AG20443 (cell line): ENCODE measurements at places on chromosomes 3 and 15.
A peak's percentile ranks its signal among the peaks of the same experiment; 100 is the strongest.

- no peak for DNase-seq
These were observed 36.2 kb upstream of the SEC13 start for GRCh38 chr3:10357095-10357494.

DNA sequence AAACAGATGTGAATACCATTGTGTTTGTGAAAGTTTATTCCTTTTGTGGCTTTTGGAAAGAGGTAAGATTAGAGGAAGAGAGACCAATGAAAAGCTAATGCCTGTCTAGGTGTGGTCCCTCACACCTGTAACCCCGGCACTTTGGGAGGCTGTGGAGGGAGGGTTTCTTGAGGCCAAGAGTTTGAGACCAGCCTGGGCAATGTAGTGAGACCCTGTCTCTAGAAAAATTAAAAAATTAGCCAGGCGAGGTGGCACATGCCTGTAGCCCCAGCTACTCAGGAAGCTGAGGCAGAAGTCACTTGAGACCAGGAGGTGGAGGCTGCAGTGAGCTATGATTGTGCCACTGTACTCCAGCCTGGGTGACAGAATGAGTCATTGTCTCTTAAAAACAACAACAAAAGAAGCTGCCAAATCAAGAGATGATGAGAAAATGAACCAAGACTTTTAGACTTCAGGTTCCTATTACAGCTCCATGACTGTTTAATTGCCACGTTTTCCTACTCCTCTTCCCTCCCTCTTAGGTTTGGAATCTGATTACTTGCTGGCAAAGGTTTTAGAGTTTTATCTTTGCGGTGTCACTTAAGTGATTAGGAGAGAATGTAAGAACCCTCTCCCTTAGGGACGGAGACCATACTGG, 68.7 kb downstream of the CGNL1 start:
- DNase-seq = peak; percentile 24

DNA sequence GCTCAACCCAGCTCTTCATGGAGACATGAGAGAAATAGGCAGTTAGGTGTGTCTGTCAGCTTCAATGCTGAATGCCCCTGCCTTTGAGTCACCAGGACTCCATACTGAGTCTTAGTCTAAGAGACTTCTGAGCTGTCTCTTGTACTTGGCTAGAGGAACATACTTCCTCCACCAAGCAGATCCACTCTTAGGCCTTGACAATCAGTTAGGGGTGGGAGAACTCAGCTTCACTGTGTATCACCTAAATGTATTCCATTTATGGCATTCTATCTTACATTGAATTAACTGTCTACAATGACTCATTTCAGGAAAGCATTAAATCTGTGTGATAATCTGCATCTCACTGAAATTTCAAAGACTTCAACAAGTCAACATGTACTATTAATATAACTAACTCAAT, 66.0 kb downstream of the STAC start:
- DNase-seq = no peak

DNA sequence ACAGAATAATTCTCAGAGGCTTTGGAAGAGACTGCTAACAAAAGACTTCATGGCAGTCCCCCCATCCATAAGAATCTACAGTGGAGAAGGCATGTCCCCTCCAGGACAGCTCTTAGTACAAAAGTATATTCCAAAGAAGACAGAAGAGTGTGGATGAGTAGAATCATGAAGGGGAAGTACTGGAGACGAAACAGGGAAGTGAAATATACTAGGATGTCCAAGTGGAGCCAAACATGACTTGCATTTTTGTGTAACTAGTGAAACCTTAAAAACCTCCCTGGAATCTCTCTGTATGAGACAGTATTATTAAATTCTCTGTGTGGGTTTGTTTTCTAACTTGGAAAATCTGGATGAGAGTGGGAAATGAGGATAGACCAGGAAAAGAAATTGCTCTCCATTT, 312.4 kb downstream of the RSL24D1 start:
- DNase-seq = no peak

DNA sequence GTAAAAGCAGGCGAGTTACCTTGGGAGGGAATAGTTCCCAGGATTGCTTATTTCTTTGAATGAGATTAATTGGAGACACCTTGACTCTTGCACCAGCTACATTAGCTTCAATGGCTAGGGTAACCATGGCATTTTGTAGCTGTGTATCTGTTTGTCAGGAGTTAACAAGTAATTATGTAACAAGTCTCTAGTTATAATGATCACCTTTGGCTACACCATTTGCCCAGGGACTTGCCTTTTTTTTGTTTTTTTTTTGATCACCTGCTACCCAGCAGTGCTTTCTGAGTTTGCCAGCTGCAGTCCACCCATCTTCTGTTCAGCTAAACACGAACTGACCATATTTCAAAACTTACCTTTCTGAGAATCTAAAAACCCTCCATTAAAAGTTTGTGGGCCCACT, 2.2 kb downstream of the MED12L start:
- DNase-seq = no peak

- DNase-seq = no peak
These were observed 21.0 kb upstream of the FBXL2 start for GRCh38 chr3:33256249-33256648.

- DNase-seq = peak; percentile 82
These were observed 2.0 kb upstream of the ZBTB47 start for GRCh38 chr3:42651248-42652091.

GRCh38 chr3:9730657-9731205, 804 bp upstream of the BRPF1 start:
- no peak for DNase-seq

GRCh38 chr15:82689147-82689546, 20.5 kb downstream of the AP3B2 start:
- no peak for DNase-seq

DNA sequence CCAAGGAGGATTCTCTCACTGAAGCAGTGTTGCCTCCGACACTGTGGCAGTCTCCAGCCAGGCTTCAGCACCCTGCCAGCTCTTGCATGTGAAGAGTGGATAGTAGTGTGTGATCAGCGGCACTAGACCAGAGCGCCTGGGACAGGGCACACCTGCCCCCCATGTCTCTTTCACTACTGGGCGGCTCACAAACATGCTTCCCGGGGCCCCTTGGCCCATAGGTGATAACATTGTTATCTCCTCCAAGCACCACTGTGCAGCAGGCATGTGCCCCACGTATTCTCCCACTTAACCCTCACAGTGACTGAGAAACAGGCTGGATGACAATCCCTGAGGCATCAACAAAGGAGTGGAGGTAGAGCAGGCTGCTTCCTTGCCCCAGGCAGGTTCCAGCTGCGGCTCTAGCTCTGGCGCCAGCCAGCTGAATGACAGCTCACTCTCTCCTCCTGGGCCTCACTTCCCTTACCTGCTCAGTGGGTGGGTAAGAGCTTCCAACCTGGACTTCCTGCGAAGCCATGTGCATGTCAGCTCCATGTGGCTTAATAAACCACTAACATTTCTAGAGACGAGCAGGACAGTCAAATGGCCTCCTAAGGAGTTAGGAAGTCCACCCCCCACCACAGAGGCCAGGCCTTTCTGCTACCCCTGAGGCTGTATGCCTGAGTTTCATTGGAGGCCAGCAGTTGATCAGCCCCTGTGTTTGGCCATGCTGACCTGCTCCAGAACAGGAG, 37.8 kb downstream of the KLF13 start:
- no peak for DNase-seq

DNA sequence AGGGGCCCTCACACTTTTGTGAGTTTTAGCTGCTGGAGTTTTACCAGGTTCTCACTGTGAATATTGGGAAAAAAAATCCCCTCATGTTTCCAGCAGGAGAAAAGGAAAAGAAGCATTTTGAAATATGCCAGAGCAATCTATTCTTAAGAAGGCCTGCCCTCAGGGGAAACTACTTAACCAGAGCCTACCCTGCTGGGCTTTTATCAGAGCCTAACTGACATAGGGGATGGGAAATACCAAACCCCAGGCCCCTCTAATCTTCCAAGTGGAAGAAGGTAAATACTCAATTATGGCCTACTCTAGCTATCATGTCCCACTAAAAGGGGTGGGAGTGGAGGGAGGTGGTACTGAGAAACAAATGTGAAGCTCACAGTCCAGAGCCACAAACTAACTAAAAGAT, 68.7 kb upstream of the NMNAT3 start:
- DNase-seq = no peak

DNA sequence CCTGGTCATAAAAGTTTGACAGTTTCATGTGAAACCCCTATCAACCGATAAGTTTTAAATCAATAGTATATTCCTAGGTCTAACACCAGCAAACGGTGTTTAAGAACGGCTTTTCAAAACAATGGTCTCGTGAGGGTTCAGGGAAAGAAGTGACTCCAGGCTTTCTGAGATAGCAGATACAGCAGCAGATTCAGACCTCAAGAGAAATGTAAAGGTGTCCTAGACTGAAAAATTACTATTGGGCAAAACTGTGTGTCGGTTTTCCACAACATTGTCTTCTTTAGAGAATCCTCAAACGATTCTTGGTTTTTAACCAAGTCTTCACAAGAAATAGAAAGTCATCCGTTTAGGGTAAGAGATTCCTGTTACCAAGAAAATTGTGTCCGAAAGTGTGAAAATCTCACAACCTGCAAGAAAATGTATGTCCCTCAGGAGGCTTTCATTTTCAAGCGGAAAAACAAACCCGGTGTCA, 1.2 kb downstream of the SETD2 start:
- DNase-seq = no peak

GRCh38 chr3:15556512-15556911, 35.0 kb upstream of the COLQ start:
- DNase-seq = no peak

DNA sequence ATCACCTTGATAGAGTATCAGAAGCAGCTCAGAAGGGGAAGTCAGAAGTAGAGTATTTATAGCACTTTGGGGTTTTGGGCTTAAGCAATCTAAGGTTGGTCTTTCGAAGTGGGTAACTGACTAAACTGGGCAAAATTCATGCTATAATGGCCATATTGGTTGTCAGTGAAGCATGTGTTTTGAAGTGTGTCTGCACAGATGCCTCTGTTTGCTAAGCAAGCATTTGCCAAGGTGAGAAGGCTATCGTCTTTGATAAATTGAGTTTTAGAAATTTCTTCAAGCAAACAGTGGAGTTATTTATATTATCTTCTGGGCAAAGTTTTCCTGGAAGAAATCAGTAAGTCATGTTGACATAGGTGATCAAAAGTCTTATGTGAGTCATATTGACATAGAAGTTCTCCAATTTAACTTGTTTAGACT, 412.8 kb upstream of the TGFBR2 start:
- no peak for DNase-seq

- peak; percentile 40 for DNase-seq
These were observed 406.2 kb upstream of the RARB start for GRCh38 chr3:25021816-25022215.

DNA sequence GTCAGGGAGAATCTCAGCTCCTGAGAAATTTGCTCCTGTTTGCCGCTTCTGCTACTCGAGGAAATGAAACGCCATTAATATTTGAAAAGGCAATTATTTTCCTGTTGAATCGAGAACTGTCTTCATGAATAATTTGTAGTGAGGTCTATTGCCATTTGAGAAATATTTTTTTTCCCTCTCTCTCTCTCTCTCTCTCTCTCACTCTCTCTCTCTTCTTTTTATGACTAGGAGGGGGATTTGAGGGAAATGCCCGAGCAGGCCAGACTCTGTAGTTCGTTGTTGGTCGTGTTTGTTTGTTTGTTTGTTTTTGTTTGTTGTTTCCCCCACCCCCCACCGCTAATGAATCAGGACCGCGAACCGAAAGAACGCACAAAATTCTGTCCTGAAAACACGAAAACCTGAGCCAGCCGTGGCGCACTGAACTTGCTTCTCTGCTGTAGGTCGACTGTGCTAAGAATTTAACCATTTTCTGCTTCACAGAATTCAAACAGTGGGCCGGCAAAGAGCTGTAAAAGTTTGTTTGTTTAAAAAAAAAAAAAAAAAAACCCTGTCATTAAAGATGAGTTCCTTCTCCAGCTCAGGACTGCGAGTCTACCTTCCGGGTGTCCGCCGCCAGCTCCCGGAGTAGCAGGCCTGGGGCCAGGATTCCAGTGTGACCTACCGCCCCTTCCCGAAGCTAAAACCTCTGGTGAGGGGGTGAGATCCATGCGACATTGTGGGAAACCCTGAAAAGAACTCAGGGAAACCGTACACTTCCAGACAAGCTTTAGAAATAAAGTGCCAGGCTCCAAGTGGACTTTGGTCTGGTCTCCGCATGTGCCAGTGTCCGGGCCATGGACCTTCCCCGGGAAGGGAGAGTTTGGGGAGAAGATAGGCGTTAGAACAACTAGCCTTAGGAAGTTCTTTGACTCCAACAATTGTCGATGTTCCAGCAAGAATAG, 12.1 kb downstream of the ZIC4 start:
- DNase-seq = peak; percentile 75

DNA sequence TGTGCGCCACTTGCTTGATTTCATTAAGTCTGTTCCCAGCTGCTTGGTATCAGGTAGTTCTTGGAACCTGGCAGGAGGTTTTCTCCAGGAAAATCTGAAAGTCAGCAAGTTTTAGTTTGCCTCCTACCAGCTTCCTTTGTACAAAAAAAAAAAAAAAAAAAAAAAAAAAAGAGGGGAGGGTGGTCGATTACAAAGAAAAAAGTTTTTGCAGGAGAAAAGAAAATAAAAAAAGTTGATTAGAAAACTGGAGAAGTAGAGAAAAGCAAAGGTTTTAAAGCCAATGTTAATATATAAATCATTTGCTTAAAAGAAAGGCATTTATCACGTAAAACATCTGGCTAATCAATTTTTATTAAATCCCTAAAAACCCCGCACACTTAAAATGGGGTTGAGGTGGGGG, 5.9 kb downstream of the EPHA3 start:
- DNase-seq = no peak

- no peak for DNase-seq
These were observed 14.7 kb downstream of the EDEM1 start for GRCh38 chr3:5202222-5202621.

GRCh38 chr15:52415628-52416027, 113.1 kb downstream of the MYO5A start:
- DNase-seq = no peak

GRCh38 chr3:118907909-118908308, 126.7 kb downstream of the IGSF11 start:
- DNase-seq = no peak

DNA sequence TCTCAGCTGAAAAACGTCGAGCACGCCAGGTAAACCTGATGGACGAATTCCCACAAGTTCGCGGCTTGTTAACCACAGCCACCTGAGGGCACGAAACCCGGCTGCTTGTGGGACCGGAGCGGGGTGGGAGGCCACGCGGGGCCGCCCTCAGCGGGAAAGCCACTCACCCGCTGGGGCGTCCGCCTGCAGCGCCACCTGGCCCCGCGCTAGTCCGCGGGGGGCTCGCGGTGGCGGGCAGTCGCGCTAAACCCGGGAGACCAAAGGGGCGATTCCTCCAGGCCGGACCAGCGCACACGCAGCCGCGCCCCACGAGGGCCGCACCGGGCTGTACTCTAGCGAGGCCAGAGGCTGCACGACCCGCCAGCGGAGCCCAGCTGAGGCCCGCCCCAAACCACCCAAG, 15.7 kb upstream of the CFAP161 start:
- DNase-seq = no peak

- DNase-seq = no peak
These were observed 117.6 kb upstream of the IGSF10 start for GRCh38 chr3:151578495-151578894.
